ENCODE measurements at places on chromosomes 2 and 18. TPM values are rescaled to one million over a fixed set of nuclear protein-coding genes. Genes with fewer than 3 reads are reported as not detected.

Gene RAB17
- 0.12 TPM for total RNA-seq

Gene LRRC30
- not detected for total RNA-seq

Gene DAPL1
- not detected for total RNA-seq

Gene LBX2
- 2.0 TPM for total RNA-seq

Gene PPP1CB
- 278 TPM for total RNA-seq

Gene ABCG8
- total RNA-seq = not detected

Gene CDH19
- under 0.01 TPM for total RNA-seq

Gene VWC2L
- under 0.01 TPM for total RNA-seq

Gene SPATS2L
- 88.4 TPM for total RNA-seq

Gene GALR1
- under 0.01 TPM for total RNA-seq

Data from uterine smooth muscle cell (primary cell).